ENCODE measurements at places on chromosomes 7 and 10.

- DNase-seq = no peak
These were observed 627 bp downstream of the DUSP5 start for GRCh38 chr10:110498087-110498981.

GRCh38 chr10:103843045-103843444 lies 12.3 kb downstream of the SH3PXD2A start:
- no peak for DNase-seq

DNA sequence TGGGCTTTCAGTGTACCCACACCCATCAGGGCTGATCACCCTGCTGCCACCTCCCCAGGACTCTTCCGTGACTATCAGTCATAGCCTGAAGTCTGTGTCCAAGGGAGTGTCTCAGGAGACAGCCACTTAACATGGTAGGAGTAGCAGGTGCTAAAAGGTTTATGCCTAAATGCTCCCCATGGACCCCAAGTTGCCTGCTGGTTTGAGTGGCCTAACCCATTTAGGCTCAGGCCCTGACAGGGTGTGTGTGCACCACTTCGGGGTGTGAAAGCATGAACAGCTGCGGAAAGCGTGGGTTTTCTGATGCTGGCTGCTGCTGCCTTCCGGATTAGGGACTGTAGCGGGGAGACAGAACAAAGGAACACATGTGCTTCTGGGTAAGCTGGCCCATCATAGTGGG lies 93.2 kb upstream of the SAMD8 start:
- DNase-seq = no peak

DNA sequence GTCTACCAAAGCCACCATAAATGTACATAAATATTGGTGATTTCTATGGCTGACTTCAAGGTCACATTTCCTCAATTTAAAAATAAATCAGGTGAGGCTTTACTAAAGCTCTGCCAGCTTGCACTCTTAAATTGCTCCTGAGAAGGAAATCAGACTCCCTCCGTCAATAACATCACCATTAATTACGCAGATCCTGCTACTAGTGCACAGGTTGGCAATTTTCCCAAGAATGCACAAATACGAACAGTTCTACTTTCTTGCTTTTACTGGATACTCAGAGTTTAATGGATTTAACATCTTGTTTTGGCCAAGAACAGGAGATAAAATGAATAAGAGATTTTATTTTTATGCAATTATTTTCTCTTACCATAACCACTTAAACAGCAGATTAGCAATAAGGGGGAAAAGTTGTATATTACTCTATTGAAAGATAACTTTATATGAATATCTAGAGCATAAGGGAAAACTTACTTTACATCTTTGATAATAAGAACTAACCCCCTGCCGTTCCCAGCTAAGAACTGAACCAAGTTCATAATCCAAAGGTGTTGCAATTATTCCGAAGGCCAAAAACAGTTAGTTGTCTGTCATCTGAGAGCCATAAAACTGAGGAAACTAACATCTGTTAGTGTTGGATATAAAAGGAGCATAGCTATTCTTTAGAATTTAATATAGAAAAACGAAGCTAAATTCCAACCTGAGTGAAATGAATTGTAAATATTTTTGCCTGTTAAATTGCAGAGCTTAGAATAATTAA lies 140.5 kb downstream of the TWIST1 start:
- no peak for DNase-seq

- no peak for DNase-seq
These were observed 380.7 kb upstream of the PFKP start for GRCh38 chr10:2686691-2687090.

- no peak for DNase-seq
These were observed 2.0 kb downstream of the BCL7B start for GRCh38 chr7:73555411-73555982.

DNA sequence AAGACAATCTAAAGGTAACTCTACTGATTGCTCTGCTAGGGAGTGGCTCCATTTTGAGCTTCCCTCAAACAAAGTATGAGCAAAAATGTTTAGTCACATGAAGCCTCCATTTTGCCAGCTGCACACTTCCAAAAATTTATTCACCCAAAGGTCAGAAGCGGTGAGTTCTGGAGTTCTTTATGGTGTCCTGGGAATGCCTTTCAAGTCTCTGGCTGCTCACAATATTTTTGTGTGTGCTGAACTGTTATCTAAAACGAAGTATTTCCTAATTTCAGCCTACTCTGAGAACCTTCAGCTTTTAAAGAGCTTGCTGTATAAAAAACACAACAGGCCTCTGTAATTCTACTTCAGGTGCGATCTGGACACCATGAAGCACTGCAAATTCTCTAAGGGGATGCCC lies 15.6 kb downstream of the NRCAM start:
- no peak for DNase-seq

DNA sequence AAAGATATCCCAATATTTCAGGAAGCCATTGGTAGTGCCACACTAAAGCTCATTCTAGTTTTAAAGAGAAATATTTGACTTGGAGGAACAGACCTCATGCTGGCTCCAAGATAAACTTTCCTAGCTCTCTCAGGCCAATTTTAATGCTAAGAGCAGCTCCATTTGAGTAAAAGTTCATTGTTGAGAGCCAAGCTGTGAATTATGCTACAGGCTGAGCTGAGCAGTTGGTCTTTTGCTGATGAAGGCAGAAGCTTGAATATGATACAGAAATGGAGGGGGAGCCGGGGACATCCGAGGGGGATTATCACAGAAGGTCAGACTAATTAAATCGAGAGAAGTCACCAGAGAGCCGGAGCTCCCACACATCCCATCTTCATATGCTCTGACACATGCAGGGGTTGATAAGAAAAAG lies 175.7 kb upstream of the AUTS2 start:
- DNase-seq = no peak

GRCh38 chr7:82600531-82600930 lies 157.0 kb upstream of the CACNA2D1 start:
- no peak for DNase-seq

DNA sequence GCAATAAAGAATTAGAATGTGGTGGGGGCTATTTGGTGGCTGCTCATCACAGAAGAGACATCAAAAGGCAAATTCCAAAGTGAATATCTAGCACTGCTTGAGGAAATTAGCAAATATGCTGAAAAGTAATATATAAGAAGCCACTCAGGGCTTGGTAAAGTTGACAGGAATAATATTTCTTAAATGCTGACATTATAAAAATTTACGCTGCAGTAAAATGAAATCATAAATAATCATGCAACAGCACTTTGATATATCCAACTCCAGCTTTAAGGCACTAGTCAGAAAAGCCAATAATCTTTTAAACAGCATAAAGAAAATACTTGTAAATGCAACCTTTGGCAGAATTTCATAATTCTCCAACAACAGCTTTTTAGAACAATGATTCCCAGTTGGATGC lies 36.9 kb downstream of the DNAJC12 start:
- no peak for DNase-seq

DNA sequence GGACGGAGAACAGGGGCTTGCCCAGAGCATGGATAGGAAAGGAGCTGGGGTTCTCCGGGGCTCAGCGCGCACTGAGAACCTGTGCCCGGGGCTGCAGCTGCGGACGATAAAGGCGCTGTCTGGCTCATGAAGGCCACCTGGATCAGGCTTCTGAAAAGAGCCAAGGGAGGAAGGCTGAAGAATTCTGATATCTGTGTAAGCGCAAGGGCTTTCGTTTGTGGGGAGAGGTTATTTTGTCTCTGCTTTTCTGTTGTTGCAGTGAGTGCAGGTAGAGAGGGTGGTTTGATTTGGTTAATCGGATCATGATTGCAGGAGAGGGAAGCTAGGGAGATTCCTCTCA lies 250.5 kb downstream of the NSUN6 start:
- DNase-seq = no peak

DNA sequence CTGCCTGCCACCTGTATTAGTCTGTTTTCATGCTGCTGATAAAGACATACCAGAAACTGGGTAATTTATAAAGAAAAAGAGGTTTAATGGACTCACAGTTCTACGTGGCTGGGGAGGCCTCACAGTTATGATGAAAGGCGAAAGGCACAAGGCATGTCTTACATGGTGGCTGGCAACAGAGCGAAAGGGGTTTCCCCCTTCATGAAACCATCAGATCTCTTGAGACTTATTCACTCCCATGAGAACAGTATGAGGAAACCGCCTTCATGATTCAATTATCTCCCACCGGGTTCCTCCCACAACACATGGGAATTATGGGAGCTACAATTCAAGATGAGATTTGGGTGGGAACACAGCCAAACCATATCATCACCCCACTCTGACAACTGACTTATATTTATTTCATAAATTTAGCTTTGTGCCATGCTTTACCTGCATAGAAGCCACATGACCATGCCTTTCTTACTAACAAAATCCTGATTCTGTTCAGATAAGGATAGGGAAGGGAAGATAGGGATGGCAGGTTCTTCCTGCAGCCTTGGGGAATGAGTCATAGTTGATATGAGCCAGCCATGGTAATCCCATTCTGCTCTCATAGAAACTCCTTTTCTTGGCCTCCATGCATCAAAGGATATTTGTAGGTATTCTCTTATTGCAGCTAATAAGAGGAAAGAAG lies 191.3 kb upstream of the AGK start:
- no peak for DNase-seq

GRCh38 chr7:133510326-133511055 lies 257.6 kb downstream of the EXOC4 start:
- no peak for DNase-seq

GRCh38 chr7:138768241-138768640 lies 29.6 kb upstream of the TMEM213 start:
- no peak for DNase-seq

- no peak for DNase-seq
These were observed 803 bp downstream of the RAPGEF5 start for GRCh38 chr7:22356010-22356691.

DNA sequence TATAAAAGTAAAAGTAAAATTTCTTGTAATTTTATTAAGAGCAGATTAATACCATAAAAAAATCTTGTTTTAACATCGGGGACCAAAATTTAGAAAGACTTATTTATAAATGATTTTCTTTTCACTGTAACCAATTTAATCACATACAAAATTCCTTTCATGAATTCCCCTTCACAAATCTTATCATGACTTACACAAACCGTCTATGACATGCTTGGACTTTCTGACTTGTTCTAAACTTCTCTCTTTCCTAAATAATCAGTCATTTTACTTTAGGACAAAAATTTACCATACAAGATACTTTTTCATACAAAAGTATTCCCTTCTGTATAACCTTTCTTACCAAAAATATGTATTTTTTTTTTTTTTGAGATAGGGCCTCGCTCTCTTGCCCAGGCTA lies 9.3 kb downstream of the CROT start:
- DNase-seq = no peak

GRCh38 chr7:134513169-134513752 lies 14.1 kb upstream of the AKR1B10 start:
- DNase-seq = no peak

GRCh38 chr10:77915319-77916105 lies 11.0 kb downstream of the DLG5 start:
- DNase-seq = no peak

GRCh38 chr10:103396067-103396788 lies at the start of the genes ATP5MK and PDCD11:
Gene ATP5MK, minus strand, starts transcription at chr10:103396475. Its CDS starts 4,018 bp downstream, at chr10:103392457.
Gene PDCD11, plus strand, starts transcription at chr10:103396626. Its CDS starts 1,801 bp downstream, at chr10:103398427.
- DNase-seq = peak; percentile 92

DNA sequence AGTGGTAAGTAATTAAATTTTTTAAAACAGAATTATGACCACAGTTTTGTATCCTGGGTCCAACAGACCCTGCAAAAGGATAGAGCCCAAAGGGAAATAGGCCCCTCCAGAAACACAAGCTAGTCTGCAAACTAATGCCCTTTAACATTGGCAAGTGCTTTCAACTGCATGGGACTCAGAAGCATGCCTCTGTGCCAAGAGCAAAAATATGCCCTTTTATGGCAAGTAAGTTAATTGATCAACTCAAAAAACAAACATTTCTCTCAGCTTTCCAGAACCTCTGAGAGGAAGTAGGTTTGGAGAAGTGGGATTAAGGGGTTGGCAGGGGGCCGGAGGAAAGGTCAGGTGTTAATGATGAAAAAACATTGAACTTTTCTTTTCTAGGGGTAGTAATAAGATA lies 186.6 kb upstream of the PRSS1 start:
- no peak for DNase-seq

DNA sequence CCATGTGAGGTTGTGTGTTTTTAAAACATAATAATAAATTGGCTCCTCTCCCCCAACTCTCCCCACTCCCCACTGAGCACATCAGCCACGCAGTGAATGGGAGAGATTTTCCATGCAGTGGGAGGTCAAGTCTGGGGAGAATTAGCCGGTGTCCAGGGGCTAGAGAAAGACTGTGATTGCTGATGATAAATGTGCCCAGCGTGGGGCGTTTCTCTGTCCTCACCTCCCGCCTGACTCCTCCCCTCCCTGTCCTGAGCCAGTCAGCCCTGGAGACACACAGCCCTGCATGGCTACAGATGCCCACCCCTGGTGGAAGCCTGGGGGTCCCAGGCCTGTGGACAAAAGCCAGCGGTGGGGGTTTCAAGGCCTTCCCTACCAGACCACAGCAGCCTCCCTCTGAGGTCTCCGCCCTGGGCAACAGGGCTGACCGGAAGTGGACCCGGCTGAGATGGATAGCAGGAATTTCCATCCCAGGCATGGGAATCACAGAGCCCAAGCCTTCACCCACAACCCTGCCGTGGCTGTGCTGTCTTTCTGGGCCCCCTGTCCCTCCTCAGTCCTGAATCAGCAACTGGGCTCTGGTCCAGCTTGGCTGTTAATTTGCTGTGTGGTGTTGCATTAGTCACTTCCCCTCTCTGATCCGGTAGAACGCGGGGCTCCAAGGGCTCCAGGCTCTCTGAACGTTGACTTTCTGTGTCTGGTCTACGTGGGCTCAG lies 46.8 kb upstream of the SLC29A3 start:
- DNase-seq = no peak

GRCh38 chr7:28750981-28751380 lies 207.1 kb downstream of the TRIL start:
- no peak for DNase-seq

- no peak for DNase-seq
These were observed 96.3 kb downstream of the OAT start for GRCh38 chr10:124322191-124322980.

GRCh38 chr7:102883098-102883860 lies 29.5 kb upstream of the LRRC17 start:
- DNase-seq = no peak

GRCh38 chr10:105138358-105138757 lies 497.3 kb downstream of the SORCS3 start:
- DNase-seq = no peak

DNA sequence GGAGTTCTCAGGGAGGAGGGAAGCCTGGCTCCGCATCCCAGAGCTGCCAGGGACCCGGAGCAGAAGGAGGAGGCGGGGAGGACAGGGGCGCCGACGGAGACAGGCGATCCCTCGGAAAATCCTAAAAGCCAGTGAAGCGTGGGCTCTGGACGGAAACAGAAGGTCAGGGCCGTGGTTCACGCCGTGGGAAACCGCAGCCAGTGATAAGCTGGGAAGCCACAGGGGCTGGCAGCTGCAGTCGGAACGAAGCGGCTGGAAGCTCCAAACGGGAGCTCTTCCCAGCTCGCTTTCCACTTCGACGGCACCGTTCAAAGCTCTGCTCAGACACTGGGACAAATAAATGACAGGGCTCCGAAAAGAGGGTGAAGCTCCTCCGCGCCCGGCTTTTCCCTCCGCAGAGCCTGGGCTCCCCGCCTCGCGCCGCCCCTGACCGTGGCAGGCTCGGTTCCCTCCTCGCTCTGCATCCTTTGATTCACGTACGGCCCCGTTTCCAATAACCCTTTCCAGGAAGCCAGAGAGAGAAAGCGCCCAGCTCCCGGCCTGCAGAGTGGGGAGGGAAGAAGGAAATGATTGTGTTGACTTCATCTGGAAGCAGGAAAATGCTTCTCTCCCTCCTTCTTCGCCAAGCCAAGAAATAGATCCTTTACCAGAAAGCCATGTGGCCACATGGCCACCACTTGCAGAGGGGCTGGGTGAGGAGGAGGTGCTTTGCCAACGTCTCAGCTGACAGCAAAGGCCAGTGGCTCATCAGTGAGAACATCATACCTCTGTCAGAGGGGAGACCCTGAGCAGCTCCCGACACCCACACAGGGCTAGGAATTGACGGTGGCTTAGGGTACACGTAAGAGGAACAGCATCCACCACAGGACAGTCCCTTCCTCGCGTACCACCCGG lies 57.4 kb downstream of the ADRB1 start:
- no peak for DNase-seq

Measured in epithelial cell of prostate (primary cell).